HAP-1 (cell line): ENCODE measurements at places on chromosomes 6 and 20.

DNA sequence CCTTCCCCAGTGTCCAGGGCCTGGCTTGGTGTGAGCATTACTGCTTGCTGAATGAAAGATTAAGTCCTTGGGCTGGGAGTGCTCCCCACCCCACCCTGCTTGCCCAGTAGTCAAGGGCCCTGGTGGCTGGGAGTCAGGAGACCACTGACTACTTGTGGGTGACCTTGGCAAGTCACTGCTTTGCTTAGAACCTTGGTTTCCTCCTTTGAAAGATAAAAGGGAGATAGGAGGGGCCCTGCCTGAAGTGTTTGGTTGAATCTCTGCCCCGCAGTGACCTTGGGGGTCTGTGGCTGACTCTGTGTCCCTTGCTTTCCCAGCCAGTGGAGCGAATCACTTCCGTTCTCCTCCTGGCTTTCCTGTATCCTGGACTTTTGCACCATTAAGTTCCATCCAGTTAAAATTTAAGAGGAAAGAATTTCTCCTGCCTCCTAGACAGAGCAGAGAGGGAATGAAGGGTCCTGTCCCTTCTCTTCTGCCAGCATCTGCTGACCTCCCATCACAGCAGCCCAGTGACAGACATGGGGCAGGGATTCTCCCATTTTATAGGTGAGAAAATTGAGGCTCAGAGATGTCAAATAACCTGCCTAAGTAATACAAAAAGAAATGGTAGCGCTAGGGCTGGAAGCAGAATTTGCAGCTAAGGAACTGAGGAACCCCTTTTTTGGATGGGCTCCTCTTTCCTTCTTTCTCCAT, 3.5 kb upstream of the EPB41L1 start:
- no peak for DNase-seq

DNA sequence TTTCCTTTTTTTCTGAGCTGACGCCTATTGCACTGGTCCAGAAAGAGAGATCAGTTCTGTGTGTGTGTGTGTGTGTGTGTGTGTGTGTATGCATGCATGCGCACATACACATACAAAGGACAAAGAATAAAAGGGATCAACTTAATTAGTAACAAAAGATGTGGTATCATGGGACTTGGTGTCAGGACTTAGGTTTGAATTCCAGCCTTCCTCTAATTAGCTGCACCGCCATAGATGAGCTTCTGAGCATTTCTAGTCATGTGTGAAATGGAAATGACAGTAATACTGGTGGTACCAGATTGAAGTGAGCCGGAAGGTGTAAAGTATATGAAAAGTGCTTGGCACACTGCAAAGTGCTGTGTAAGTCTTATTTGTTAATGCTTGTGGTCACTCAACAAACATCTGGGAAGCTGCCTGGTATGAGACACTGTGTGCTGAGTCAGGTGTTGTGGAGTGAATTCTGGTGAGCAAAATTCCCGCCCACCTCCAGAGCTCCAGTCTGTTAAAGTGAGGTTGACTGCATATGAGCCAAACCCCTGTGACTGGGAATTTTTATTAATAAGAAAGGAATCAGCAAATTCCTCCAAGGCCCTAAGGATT, 12.4 kb downstream of the DAAM2 start:
- no peak for DNase-seq

DNA sequence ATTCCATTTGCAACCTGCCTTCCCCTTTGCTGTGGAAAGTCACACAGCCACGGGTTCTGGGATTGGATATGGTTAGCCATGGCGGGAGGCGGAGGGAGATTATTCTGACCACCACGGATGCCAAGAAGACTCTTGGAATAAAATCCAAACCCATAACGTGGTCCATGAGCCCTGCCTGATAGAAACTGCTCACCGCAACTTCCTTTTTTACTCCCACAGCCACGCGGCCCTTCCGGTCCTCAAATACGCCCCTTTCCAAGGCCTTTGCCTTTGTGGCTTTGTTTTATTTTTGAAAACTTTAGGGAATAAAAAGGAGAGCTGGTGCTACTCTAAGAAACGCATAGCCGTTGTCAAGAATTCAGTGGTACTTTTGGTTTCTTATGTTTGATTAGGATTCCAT, 602.5 kb upstream of the CDH4 start:
- DNase-seq: no peak

GRCh38 chr6:39195792-39196385, 33.4 kb downstream of the KCNK5 start:
- DNase-seq: no peak

DNA sequence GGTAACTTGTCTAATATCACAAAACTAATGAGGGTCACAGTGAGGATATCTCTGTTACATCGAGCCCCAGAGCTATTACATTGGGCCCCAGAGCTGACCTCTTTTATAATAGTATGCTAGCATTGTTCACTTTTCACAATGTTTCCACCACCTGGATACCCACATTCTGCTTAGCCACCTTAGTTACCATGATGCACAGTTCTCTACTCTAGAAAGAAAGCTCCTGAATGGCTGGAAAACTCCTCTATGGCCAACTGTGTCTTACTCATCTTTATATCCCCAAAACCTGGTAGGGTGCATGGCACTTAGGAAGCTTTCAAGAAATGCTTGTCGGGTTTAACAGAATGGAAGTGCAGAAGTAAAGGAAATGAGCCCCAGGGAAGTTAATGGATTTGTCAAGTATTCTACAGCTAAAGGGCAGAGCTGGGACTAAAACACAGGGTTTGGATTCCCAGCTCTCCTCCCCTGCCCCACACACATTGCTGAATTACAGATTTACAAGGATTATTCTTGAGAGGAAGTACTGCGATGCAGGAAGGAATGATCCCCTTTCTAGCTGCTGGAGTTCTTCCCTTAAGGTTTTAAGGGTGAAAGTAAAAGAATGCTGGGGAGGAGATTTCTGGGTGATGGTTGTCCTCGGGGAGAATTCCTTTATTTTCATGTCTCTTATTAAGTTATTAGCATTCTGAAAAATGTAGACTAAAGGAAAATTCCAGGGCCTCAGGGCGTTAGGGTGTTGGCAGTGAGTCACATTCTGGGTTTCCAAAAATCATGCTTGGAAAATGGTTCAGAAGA, 16.1 kb upstream of the HINT3 start:
- DNase-seq: no peak
